Naive thymus-derived CD4-positive, alpha-beta T cell (primary cell): ENCODE measurements at places on chromosomes 7 and 10. TPM values are rescaled to one million over a fixed set of nuclear protein-coding genes. Genes with fewer than 3 reads are reported as not detected.

- H3K36me3 ChIP-seq = peaks cover 25% of the 10 kb centered on the region
- no peak overlapping the region for H3K4me3 ChIP-seq
- no peaks in the 10 kb centered on the region for H3K27me3 ChIP-seq
- no peaks in the 10 kb centered on the region for H3K4me1 ChIP-seq
- no peak for DNase-seq
These were observed 134.6 kb downstream of the PIP4K2A start for GRCh38 chr10:22579826-22580225.

DNA sequence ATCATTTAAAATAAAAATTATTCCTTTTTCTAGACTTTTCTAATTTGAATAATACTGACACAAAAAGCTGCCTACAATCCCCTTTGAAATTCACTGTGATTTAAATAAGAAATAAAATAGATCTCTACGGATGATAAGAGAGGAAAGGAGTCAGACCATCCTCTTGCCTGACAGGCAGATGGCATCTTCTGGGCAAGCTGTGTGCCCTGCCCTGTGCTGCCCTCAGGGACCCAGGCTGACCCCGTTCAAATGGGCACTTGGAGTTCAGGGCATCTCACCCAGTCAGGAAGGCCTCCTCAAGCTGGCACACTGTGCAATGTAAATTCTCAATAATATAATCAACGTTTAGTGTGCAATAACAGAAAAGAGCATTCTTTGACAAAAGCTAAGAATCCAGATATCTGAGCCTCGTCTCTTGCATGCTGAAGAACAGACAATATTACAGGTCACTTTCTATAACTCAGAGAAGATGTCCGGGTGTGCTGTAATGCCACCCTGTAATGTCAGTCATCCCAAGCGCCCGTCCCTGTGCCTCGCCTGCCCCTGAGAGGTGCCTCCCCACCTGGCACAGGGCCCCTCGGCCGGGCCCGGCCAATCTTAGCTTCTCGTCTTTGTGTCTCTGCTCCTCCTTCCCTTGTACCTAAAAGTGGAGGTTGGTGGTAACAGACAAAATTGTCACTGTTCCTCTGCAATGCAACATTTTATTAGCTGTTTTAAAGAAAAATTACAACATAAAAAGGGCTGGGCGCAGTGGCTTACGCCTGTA, 263.3 kb downstream of the COBL start:
- H3K36me3 ChIP-seq = no peaks in the 10 kb centered on the region
- H3K4me1 ChIP-seq = no peaks in the 10 kb centered on the region
- H3K27ac ChIP-seq = no peak overlapping the region
- DNase-seq = no peak
- no peak overlapping the region for H3K4me3 ChIP-seq
- H3K27me3 ChIP-seq = no peaks in the 10 kb centered on the region

GRCh38 chr10:119516381-119517234, 25.9 kb downstream of the RGS10 start:
- peaks cover 51% of the 10 kb centered on the region for H3K36me3 ChIP-seq
- no peaks in the 10 kb centered on the region for H3K27me3 ChIP-seq
- peak overlapping the region; percentile 42 for H3K4me3 ChIP-seq
- peak overlapping the region; percentile 81 for H3K27ac ChIP-seq

GRCh38 chr7:124777268-124777667, 11.7 kb upstream of the GPR37 start:
- H3K4me1 ChIP-seq = no peaks in the 10 kb centered on the region
- no peak for DNase-seq
- no peaks in the 10 kb centered on the region for H3K27me3 ChIP-seq
- H3K36me3 ChIP-seq = no peaks in the 10 kb centered on the region

DNA sequence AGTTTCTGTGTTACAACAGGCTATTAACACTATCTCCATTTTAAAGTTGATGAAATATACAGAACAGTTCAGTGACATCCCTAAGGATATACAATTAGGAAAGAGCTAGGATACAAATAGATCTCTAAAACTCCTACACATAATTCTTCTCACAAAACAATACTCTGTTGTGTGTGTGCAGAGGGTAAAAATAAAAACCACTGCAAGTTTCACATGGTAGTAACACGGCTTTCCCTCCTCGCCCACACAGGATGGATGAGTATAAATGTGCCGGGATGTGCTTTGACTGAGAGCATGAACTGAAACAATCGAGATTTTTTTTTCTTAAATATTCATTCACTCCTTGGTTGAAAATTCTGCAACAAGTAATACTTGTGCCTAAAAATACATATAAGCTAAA, 131.5 kb upstream of the C1QL3 start:
- no peak for DNase-seq
- no peak overlapping the region for H3K27ac ChIP-seq
- no peaks in the 10 kb centered on the region for H3K27me3 ChIP-seq
- H3K4me3 ChIP-seq = no peak overlapping the region

GRCh38 chr7:89023877-89024276, 228.3 kb upstream of the TEX47 start:
- DNase-seq = no peak
- H3K4me3 ChIP-seq = no peak overlapping the region
- H3K27me3 ChIP-seq = no peaks in the 10 kb centered on the region
- H3K36me3 ChIP-seq = no peaks in the 10 kb centered on the region
- H3K4me1 ChIP-seq = no peaks in the 10 kb centered on the region

- H3K4me1 ChIP-seq = no peaks in the 10 kb centered on the region
- H3K4me3 ChIP-seq = no peak overlapping the region
- no peaks in the 10 kb centered on the region for H3K27me3 ChIP-seq
These were observed 38.0 kb upstream of the TES start for GRCh38 chr7:116172353-116172752.

GRCh38 chr7:33716581-33717477, 188.5 kb upstream of the BMPER start:
- no peak for DNase-seq
- no peaks in the 10 kb centered on the region for H3K27me3 ChIP-seq
- H3K36me3 ChIP-seq = no peaks in the 10 kb centered on the region
- no peaks in the 10 kb centered on the region for H3K4me1 ChIP-seq

DNA sequence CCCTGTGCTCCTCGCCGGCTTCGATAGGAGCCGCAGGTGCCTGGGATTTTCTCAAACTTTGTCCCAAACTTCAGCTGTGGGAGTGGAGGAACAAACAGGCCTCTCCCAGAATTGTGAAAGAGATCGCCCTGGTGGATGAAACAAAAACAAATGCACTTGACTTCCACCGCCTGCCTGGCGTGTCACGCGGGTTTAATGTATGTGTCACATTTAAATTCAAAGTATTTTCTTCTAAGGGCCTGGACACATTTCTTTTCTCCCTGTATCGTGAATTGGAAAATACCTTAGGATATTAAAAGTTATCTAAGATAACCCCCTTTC, 694 bp upstream of the WASL start:
- no peaks in the 10 kb centered on the region for H3K36me3 ChIP-seq
- peak overlapping the region; percentile 92 for H3K27ac ChIP-seq
- peak overlapping the region; percentile 86 for H3K4me3 ChIP-seq

- no peak for DNase-seq
- H3K36me3 ChIP-seq = no peaks in the 10 kb centered on the region
These were observed 5.3 kb upstream of the GIMAP5 start for GRCh38 chr7:150731916-150732315.

GRCh38 chr10:73054286-73054685, 42.4 kb downstream of the P4HA1 start:
- DNase-seq = no peak
- H3K4me3 ChIP-seq = no peak overlapping the region
- no peak overlapping the region for H3K27ac ChIP-seq
- H3K27me3 ChIP-seq = no peaks in the 10 kb centered on the region
- peaks cover 7% of the 10 kb centered on the region for H3K36me3 ChIP-seq

DNA sequence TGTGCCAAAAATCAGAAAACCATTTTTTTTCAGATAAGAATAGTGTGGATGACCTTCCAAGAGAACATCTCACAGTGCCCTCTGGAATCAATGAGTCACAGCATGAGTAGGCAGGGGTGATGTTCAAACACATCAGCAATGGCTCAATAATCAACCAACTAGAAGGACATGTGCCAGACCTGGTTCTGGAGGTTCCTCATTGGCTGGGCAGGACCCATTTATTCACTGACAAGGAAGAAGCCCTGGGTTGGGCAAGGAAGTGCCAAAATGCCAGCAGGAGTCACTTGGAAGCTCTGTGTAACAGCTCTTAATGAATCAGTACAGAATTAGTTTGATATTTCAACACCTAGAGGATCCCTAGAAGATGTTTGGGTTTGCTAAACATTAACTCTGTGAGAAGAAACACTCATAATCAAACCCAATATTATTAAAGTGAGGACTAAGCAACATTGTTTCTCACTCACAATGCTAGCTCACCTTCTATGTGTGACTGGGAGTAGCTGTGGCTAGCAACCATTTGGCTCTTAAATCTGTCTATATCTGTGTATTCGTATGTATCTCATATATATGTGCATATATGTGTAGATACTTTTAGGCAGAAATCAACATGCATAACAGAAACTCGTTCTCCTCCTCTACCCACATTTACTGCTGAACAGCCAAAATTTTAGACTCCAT, 72.3 kb upstream of the APBB1IP start:
- H3K4me3 ChIP-seq = no peak overlapping the region
- H3K4me1 ChIP-seq = no peaks in the 10 kb centered on the region

GRCh38 chr7:35356495-35356894, 102.6 kb upstream of the TBX20 start:
- H3K27me3 ChIP-seq = no peaks in the 10 kb centered on the region
- H3K4me1 ChIP-seq = no peaks in the 10 kb centered on the region
- H3K4me3 ChIP-seq = no peak overlapping the region
- DNase-seq = no peak

- no peaks in the 10 kb centered on the region for H3K4me1 ChIP-seq
- no peak for DNase-seq
- H3K36me3 ChIP-seq = no peaks in the 10 kb centered on the region
- no peak overlapping the region for H3K27ac ChIP-seq
These were observed 260.1 kb downstream of the CREB5 start for GRCh38 chr7:28672397-28672797.

DNA sequence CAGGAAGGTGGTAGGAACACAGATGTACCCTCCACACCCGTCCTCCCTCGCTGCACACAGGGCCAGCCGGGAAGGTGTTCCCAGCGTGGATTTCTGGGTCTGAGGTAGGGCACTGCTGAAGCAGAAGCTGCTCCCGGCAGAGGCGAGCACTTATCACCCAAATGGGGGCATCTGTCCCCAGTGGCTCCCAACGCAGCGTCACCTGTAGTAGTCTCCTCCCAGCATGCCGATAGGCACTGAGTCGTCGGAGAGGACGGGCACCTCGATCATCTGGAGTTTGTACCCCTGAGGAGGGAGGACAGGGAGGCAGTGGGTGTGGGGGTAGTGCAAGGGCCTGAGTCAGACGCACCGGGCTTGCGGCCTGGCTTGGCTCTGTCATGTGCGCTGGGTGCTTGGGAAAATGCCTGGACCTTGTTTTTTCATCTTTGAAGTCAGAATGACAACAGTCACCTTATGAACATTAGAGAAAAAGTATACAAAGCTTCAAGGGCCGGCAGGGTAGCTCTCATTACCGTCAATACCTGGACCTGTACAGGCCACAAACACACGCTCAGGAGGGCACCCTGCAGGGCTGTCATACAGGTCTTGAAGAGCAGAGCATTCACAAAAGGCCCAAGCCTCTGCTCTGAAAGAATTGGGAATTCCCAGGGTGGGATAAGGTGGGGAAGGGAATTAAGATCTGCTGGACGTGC, 3.1 kb upstream of the PYROXD2 start:
- peaks cover 52% of the 10 kb centered on the region for H3K36me3 ChIP-seq
- DNase-seq = no peak
- H3K4me1 ChIP-seq = no peaks in the 10 kb centered on the region
- H3K27ac ChIP-seq = no peak overlapping the region
- no peaks in the 10 kb centered on the region for H3K27me3 ChIP-seq

- H3K36me3 ChIP-seq = no peaks in the 10 kb centered on the region
- H3K4me1 ChIP-seq = no peaks in the 10 kb centered on the region
- no peak overlapping the region for H3K4me3 ChIP-seq
- no peak overlapping the region for H3K27ac ChIP-seq
These were observed 26.5 kb upstream of the ENTPD1 start for GRCh38 chr10:95729323-95730055.

GRCh38 chr10:60209874-60210570, 179.7 kb downstream of the ANK3 start:
- no peaks in the 10 kb centered on the region for H3K36me3 ChIP-seq
- H3K4me1 ChIP-seq = peaks cover 11% of the 10 kb centered on the region
- no peak overlapping the region for H3K27ac ChIP-seq

DNA sequence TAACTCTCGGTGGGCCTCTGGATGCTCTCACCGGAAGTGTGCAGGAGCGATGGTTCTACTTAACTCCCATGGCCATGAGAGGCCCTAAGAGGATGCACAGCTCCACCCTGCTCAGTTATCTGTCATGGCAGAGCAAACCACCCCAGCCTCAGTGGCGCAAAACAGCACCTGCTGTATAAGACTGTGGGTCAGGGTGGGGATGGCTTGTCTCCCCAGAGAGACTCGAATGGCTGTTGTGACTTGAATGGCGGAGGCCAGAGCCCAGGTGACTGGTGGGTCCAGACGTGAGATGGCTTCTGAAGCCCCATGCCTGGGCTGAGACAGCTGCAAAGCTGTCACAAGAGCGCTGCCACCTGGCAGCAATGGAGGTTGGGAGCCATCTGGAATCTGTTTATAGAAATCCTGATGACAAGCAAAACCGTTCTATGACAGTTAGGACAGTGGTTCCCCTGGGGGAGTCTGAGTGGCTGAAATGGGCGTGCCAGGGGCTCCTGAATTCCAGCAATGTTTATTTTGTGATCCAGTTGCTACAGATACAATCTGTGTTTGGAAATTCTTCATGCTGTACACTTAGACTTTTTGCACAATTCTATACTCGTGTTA, 490.5 kb downstream of the TCERG1L start:
- H3K4me3 ChIP-seq = no peak overlapping the region
- H3K27me3 ChIP-seq = no peaks in the 10 kb centered on the region
- H3K4me1 ChIP-seq = no peaks in the 10 kb centered on the region
- DNase-seq = no peak
- H3K27ac ChIP-seq = no peak overlapping the region

GRCh38 chr7:30364773-30365172, 80.4 kb downstream of the ZNRF2 start:
- no peaks in the 10 kb centered on the region for H3K36me3 ChIP-seq
- no peaks in the 10 kb centered on the region for H3K27me3 ChIP-seq
- no peak overlapping the region for H3K4me3 ChIP-seq
- no peak overlapping the region for H3K27ac ChIP-seq
- H3K4me1 ChIP-seq = no peaks in the 10 kb centered on the region

DNA sequence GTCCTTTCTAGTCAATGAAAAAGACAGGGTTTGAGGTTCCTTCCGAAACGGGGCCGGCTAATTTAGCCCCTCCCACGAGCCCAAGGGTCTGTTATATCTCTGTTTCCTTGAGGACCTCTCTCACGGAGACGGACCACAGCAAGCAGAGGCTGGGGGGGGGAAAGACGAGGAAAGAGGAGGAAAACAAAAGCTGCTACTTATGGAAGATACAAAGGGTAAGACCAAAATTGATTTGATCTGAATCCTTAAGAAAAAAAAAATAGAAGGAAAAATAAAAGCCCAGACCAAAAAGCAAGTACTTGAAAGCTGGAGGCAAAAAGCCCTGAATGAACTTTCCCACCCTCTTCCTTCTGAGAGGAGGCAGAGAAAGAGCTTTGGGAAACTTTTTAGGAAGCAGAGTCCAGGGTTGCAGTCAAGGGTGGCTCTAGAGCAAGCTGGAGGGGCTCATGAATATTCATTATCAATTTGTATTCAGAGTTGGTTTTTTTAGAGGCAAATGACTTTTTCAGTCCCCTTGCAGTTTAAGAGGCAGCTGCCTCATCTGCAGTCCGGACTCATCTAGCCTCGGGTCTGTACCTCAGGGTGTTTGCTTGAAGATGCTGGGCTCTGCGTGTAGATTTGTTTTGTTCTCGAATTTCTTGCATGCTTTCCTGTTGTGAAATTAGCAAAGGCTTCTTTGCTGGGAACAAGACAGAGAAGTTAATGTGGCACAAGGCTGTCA, at the start of gene ENTPD1:
Gene ENTPD1, plus strand, starts transcription at position 123 of the 721 bp plus-strand sequence. Its CDS starts 77 bp downstream, at position 200.
- H3K4me3 ChIP-seq = no peak within 1 kb of the TSS
- H3K4me1 ChIP-seq = peaks cover 4% of the 10 kb centered on the region
- no peaks in the 10 kb centered on the region for H3K36me3 ChIP-seq
- no peak for DNase-seq
- no peaks in the 10 kb centered on the region for H3K27me3 ChIP-seq
- no peak within 1 kb of the TSS for H3K27ac ChIP-seq

Gene CC2D2B
- total RNA-seq = not detected

Gene BTBD16
- not detected for total RNA-seq

Gene TOMM7
- 302 and 319 TPM in 2 replicates for total RNA-seq
